ENCODE measurements at places on chromosomes 5 and 9. TPM values are rescaled to one million over a fixed set of nuclear protein-coding genes. Genes with fewer than 3 reads are reported as not detected.
A peak's percentile ranks its signal among the peaks of the same experiment; 100 is the strongest.

- no peaks in the 10 kb centered on the region for H3K4me1 ChIP-seq
- DNase-seq = no peak
- peaks cover 7% of the 10 kb centered on the region for H3K36me3 ChIP-seq
- H3K27me3 ChIP-seq = peaks cover 5% of the 10 kb centered on the region
- no peak overlapping the region for H3K27ac ChIP-seq
- no peak overlapping the region for H3K4me3 ChIP-seq
Measured at GRCh38 chr5:142395334-142395733, 70.5 kb upstream of the SPRY4 start.

IL31RA gene
- 0.15 TPM for total RNA-seq

DNA sequence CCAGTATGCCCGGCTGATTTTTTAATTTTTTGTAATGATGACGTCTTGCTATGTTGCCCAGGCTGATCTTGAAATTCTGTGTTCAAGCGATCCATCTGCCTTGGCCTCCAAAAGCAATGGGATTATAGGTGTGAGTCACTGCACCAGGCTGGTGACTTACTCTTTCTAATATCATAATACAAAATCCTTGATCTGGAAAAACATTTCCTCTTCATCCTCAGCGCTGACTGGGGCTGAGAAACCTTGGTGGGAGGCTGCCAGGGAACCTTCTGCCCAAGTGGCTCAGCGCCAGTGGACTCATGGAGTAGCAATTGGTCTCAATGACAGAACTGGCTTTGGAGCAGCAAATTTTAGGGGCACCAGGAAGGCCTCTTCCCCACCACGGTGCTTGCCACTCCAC lies 17.5 kb upstream of the SEMA4D start:
- no peak overlapping the region for H3K4me3 ChIP-seq
- H3K27ac ChIP-seq = no peak overlapping the region
- no peak for DNase-seq
- H3K36me3 ChIP-seq = peaks cover 11% of the 10 kb centered on the region
- peaks cover 44% of the 10 kb centered on the region for H3K4me1 ChIP-seq

- H3K36me3 ChIP-seq = no peaks in the 10 kb centered on the region
- H3K27me3 ChIP-seq = no peaks in the 10 kb centered on the region
- no peaks in the 10 kb centered on the region for H3K4me1 ChIP-seq
- H3K4me3 ChIP-seq = no peak overlapping the region
- no peak overlapping the region for H3K27ac ChIP-seq
- DNase-seq = no peak
Measured at GRCh38 chr5:121025671-121026070, 561.6 kb downstream of the PRR16 start.

DNA sequence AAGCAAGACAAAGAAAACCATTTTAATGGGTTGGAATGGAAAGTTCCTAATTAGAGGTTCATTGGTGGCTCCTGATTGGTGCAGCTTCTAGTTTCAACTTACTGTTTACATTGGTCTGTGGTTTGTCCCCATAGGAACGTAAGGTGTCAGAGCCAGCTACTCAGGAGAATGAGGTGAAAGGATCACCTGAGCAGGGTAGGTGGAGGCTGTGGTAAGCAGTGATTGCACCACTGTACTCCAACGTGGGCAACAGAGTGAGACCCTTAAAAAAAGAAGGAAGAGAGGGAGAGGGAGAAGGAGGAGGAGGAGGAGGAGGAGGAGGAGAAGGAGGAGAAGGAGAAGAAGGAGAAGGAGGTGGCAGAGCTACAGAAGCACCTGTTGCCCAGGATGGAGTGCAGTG lies 30.4 kb downstream of the KCNIP1 start:
- H3K27me3 ChIP-seq = peaks cover 20% of the 10 kb centered on the region
- no peaks in the 10 kb centered on the region for H3K36me3 ChIP-seq
- no peak for DNase-seq
- H3K4me3 ChIP-seq = no peak overlapping the region

DNA sequence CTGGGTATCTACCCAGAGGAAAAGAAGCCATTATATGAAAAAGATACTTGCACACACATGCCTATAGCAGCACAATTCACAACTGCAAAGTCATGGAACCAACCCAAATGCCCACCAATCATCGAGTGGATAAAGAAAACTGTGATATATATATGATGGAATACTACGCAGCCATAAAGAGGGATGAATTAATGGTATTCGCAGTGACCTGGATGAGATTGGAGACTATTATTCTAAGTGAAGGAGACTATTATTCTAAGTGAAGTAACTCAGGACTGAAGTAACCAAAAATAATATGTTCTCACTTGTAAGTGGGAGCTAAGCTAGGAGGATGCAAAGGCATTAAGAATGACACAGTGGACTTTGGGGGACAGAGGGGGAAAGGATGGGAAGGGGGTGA lies 30.0 kb upstream of the GABBR2 start:
- no peaks in the 10 kb centered on the region for H3K36me3 ChIP-seq
- no peak overlapping the region for H3K27ac ChIP-seq

- no peak overlapping the region for H3K4me3 ChIP-seq
- no peak overlapping the region for H3K27ac ChIP-seq
- H3K27me3 ChIP-seq = no peaks in the 10 kb centered on the region
- H3K4me1 ChIP-seq = peaks cover 16% of the 10 kb centered on the region
- no peak for DNase-seq
- H3K36me3 ChIP-seq = no peaks in the 10 kb centered on the region
Measured at GRCh38 chr5:79227484-79228025, 8.4 kb upstream of the JMY start.

DNA sequence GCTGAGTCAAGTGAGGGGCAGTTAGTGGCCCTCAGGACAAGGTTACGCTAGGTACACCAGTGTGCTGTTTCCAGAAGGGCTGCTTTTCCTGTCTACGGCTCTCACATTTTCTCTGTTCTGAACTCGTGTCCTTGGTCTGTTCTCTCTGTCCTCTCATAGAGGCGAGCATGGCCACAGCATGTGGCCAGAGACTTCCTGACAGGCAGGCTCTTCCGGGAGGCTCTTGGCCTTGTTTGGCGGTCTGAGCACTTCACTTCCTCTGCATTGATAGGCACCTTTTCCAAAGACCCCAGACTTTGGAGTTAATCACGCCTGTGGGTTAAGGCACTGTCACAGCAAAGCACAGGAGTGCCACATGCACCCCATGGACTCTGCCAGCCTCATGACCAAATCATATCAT lies 1.2 kb downstream of the CKMT2 start:
- no peaks in the 10 kb centered on the region for H3K36me3 ChIP-seq
- H3K27ac ChIP-seq = no peak overlapping the region
- no peak overlapping the region for H3K4me3 ChIP-seq
- DNase-seq = no peak

GHR gene
- total RNA-seq = not detected

GRCh38 chr9:89388084-89388867 lies 70.0 kb downstream of the SECISBP2 start:
- no peak overlapping the region for H3K4me3 ChIP-seq
- no peak for DNase-seq
- peaks cover 89% of the 10 kb centered on the region for H3K36me3 ChIP-seq

GRCh38 chr9:98164912-98165311 lies 27.5 kb downstream of the CORO2A start:
- DNase-seq = no peak
- no peaks in the 10 kb centered on the region for H3K27me3 ChIP-seq
- no peak overlapping the region for H3K27ac ChIP-seq
- H3K36me3 ChIP-seq = no peaks in the 10 kb centered on the region
- no peak overlapping the region for H3K4me3 ChIP-seq

DNA sequence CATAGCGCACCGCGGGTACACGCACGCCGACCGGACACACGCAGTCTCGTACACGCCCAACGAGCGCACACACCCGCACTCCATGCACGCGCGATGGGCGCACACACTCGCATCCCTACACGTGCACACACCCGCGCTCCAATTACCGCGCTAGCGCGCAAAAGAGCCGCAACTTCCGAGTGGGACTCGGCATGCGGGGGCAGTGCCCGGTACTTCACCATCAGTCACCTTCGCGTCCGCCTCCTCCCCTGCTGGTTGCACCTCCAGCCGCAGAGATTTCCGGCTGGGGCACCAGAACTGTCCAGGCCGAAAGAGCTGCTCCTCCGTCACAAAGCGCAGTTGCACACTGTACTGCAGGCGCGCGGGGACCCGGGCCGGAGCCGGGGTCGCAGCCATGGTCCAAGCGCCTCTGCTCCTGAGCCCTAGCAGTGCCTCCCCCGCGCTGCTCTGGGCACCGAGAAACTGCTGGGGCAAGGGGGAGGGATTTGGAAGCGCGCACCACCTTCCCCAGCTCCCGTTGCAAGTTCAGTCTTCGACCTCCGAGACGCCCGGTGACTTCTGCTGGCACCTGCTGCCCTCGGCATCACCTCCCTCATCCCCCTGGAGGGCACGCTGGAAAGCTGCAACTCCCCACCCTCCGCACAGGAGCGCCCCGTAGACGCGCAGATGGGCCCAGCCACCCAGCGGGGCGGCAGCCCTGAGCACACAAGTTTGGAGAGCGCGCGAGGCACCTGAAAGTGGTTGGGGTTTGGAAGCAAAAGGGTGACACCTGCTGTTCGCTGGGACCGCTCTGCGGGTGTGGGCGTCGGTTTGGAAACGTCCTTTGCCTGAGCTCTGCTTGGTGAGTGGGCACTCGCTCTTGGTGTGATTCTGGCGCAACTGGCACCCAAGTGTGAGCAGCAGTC lies 337.4 kb upstream of the PUM3 start:
- peaks cover 3% of the 10 kb centered on the region for H3K4me1 ChIP-seq
- peak; percentile 44 for DNase-seq
- no peak overlapping the region for H3K27ac ChIP-seq
- no peaks in the 10 kb centered on the region for H3K36me3 ChIP-seq
- peak overlapping the region; percentile 22 for H3K4me3 ChIP-seq

- H3K4me1 ChIP-seq = no peaks in the 10 kb centered on the region
- H3K36me3 ChIP-seq = no peaks in the 10 kb centered on the region
- H3K27ac ChIP-seq = no peak overlapping the region
- no peaks in the 10 kb centered on the region for H3K27me3 ChIP-seq
- H3K4me3 ChIP-seq = no peak overlapping the region
Measured at GRCh38 chr5:165579911-165580310, 2074.5 kb downstream of the MAT2B start.

DNA sequence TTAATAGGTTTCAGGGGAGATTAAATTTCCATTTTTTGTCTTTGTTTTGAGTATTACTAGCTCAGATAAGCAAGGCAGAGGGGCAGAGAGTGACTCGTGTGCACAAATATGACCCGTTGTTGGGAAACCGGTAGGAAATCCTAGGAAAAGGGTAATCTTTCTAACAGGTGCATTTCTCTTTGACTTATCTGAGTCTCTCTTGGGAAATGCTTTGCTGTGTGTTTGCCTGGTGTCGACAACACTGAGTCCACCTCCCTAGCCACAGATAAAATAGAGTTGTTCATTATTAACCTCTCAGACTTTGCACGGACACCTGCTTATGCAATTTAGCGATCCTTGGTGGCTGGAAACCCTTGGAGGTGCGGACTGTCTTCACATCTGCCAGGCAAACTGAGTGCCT lies 164.2 kb downstream of the FGF1 start:
- no peaks in the 10 kb centered on the region for H3K36me3 ChIP-seq
- H3K4me1 ChIP-seq = no peaks in the 10 kb centered on the region
- H3K4me3 ChIP-seq = no peak overlapping the region
- no peak for DNase-seq
- no peaks in the 10 kb centered on the region for H3K27me3 ChIP-seq

ARSK gene
- total RNA-seq = 4.8 TPM

DNA sequence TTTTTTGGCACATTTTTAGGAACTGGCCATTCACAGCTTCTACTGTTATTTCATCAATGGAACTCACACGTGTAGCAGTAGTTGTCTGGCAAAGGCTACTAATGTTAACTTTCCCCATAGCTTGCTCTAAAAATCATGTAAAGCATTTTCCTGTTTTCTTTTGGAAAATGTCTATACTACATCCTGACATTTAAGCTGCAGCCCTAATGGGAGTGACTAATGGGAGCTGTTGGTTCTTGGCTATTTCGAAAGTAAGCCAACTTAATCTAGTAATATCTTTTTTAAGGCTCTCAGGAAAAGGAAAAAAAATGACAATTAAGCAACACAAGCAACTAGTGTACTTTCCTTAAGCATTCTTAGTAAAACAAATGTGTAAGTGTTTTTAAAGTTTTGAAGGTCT lies 169.2 kb downstream of the SLC12A2 start:
- H3K27me3 ChIP-seq = no peaks in the 10 kb centered on the region
- H3K36me3 ChIP-seq = no peaks in the 10 kb centered on the region
- H3K27ac ChIP-seq = no peak overlapping the region

- H3K4me1 ChIP-seq = no peaks in the 10 kb centered on the region
- no peak overlapping the region for H3K27ac ChIP-seq
- no peak overlapping the region for H3K4me3 ChIP-seq
- DNase-seq = no peak
- H3K36me3 ChIP-seq = no peaks in the 10 kb centered on the region
- H3K27me3 ChIP-seq = no peaks in the 10 kb centered on the region
Measured at GRCh38 chr5:14071433-14071832, 71.7 kb upstream of the TRIO start.

DNA sequence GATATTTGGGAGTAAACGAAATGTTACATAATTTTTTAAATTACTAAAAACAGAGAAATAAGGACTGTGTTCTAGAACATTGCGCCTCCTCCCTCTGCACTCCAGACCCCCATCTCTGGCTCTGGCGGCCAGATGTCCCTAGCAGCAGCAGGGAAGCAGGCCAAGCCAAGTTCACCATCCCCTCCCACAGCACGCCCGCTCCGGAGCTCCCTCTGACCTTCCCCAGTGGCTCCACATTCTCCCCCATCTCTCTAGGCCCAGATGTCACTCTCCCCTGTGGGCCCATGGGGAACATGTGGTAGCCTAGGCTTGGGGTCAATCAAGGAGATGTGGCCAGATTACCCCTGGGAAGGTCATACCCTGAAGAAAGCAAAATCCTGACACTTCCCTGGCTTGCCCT lies 6.3 kb upstream of the WNK2 start:
- H3K27ac ChIP-seq = no peak overlapping the region
- no peaks in the 10 kb centered on the region for H3K36me3 ChIP-seq

NRG2 gene
- not detected for total RNA-seq

DNA sequence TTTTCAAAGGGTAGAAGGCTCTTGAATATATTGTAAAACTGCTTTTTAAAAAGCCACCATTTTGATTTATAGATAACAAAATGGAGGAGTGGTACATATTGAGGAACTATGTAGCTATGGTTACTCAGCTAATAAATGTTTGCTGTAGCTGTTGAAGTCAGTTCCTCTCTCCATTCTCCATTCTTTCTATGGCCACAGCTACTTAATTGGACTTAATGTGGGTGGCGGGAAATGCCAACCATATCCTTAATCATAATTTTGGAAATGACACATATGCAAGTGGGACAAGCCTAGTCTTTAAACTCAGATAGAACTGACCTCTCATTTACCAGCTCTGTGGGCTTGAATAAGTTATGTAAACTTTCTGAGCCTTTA lies 10.6 kb downstream of the CDKN2A start:
- H3K27me3 ChIP-seq = peaks cover 51% of the 10 kb centered on the region
- peaks cover 8% of the 10 kb centered on the region for H3K36me3 ChIP-seq
- no peak for DNase-seq
- H3K4me3 ChIP-seq = no peak overlapping the region

All from activated CD4-positive, alpha-beta memory T cell treated with anti-CD3 and anti-CD28 coated beads, Interleukin-2, amount 10 ng/mL, durations not matched to agents 7 days and 5 days (primary cell).